ENCODE measurements at places on chromosomes 1 and 21. TPM values are rescaled to one million over a fixed set of nuclear protein-coding genes. Genes with fewer than 3 reads are reported as not detected.

The NMNAT2 gene
- total RNA-seq: not detected

The OR2G6 gene
- not detected for total RNA-seq

The LCA5L gene
- 0.46 TPM for total RNA-seq

The CR1L gene
- total RNA-seq: not detected

The WASF2 gene
- 106 TPM for total RNA-seq

The CR1 gene
- total RNA-seq: not detected

The AMPD1 gene
- not detected for total RNA-seq

The OR2M3 gene
- not detected for total RNA-seq

The OR10Z1 gene
- total RNA-seq: not detected

The GLMN gene
- 21.0 TPM for total RNA-seq

All from activated CD8-positive, alpha-beta memory T cell treated with anti-CD3 and anti-CD28 coated beads for 36 hours (primary cell).